Heart left ventricle (tissue), 16 donors: ENCODE measurements at places on chromosomes 12 and 14. TPM values are rescaled to one million over a fixed set of nuclear protein-coding genes. Genes with fewer than 3 reads are reported as not detected.

GRCh38 chr12:80178846-80179245 is 79.5 kb downstream of the OTOGL start:
- no peak overlapping the region for H3K27ac ChIP-seq
- H3K27me3 ChIP-seq = no peaks in the 10 kb centered on the region
- no peak overlapping the region for H3K4me3 ChIP-seq
- no peaks in the 10 kb centered on the region for H3K4me1 ChIP-seq
- no peak for DNase-seq
- no peaks in the 10 kb centered on the region for H3K36me3 ChIP-seq

Gene NFATC4
- polyA plus RNA-seq = 23.0 TPM

DNA sequence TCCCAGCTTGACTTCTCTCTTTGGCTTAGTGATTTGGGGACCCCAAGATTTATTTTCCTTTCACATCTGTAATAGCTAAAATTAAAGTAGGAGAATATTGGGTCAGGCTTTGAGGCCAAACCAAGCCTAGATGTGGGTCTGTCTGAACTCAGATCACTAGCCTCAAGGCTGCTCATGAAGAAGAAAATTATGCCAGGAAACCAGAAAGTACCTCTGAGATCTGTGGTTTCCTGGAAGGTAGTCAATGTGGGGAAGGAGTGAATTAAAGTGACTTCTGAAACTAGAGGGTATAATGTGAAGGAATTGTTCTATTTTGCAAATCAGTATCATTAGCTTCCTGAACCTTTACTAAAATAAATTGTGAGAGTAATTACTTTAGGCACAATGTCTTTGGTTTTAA is 13.4 kb upstream of the CLEC12A start:
- DNase-seq = no peak
- no peak overlapping the region for H3K27ac ChIP-seq
- no peak overlapping the region for H3K4me3 ChIP-seq
- no peaks in the 10 kb centered on the region for H3K36me3 ChIP-seq
- H3K27me3 ChIP-seq = peaks cover 3% of the 10 kb centered on the region

- peaks cover 8% of the 10 kb centered on the region for H3K4me1 ChIP-seq
- H3K27me3 ChIP-seq = no peaks in the 10 kb centered on the region
- H3K36me3 ChIP-seq = no peaks in the 10 kb centered on the region
- no peak for DNase-seq
These were observed 92.0 kb downstream of the FBXL14 start for GRCh38 chr12:1502379-1502720.
